SJSA1 (cell line): ENCODE measurements at places on chromosomes 4 and X. TPM values are rescaled to one million over a fixed set of nuclear protein-coding genes. Genes with fewer than 3 reads are reported as not detected.

DNA sequence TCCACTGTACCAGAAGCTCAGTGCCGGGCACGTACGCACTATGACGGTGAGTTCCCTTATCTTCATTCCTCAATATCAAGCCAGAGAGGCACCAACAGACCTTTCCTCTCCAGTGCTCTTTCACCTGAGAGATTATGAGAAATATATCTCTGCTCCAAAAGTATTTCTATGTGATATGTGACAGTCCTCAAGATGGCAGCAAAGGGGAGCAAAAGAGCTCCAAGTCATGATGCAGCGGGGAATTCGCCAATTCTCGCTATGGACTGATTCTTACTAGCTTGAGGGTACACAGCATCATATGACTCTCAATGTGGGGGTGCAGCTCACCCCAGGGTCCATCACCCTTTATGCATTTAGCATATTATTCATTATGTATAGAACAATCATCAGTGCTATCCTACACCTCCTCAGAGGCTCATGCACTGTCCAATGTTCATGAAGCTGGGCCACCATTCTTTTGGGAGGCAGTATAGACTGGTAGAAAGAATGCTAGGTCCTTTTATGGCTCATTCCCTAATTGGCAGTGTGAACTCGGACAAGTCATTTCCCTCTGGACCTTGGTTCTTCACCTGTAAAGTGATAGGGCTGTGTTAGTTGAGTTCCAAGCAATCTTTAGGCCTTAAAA is 12.8 kb upstream of the IQSEC2 start:
- no peak for DNase-seq

The SPANXD gene
- not detected in 2 replicates for total RNA-seq

DNA sequence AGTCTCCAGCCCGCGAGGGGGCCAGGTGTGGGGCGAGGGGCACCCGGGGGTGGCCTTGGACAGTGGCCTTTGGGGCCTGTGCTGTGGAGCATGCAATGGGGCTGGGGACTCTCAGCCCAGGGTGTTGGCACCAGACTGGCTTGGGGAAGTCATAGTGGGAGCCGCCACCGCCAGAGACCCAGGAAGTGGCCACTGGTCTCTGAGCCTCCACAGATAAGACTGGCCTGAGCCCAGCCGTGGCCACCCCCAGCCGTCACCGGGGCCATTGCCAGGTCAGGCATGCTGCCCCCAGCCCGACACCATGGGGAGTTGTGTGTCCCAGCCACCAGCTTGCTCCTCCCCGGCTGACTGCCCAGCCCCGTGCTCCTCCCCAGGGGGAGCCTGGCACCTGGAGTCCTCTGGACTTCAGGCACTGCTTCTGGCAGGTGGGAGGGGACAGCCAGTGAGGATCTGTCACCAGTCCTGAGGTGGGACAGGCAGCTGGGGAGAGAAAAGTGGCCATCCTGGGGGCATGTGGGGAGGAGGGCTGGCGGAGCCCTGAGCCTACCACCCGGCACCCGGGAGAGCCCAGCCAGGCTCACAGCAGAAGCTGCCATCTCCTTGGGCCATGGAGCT is 32.5 kb downstream of the TACC3 start:
- DNase-seq, result no peak

DNA sequence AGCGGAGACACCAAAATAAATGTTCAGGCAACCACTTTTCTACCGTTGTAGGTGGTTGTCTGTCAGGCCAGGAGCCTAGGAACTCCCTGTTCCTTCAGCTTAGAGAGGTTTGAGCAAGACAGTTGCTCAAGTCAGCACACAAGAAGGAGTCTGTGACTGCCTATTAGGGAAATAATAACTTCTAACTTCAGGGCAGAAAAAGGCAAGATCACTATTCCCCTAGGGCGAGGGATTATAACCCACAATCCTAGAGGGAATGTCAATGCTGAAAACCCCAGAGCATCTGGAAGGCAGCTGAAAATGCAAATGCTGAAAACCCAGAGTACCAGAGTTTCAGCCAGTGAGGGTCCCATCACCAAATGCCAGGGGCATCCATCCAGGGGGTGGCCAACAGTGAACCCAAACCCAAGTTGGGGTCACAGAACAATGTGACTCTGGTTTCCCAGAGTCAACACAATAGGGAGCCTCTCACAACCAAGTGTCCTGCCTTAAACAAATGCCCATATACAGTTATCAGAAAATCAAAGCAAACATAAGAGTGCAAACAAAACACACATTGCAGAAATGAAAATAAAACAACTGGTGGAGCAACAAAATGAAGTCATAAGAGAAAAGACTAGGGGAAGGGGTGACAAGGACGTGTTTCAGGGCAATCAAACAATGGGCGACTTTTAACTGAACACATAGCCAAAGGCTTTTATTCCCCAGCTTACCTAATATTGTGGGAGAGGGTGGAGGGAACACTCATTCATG is 27.6 kb downstream of the MORF4L2 start:
- DNase-seq, result no peak

GRCh38 chr4:31803526-31804195 is 1083.5 kb downstream of the PCDH7 start:
- DNase-seq, result no peak

GRCh38 chr4:64251781-64252180 is 157.5 kb downstream of the TECRL start:
- DNase-seq, result no peak

GRCh38 chr4:173508386-173509035 is 21.5 kb downstream of the HAND2 start:
- DNase-seq, result no peak

GRCh38 chr4:23904639-23905071 is 14.8 kb upstream of the PPARGC1A start:
- no peak for DNase-seq

- no peak for DNase-seq
These were observed 166.6 kb downstream of the LHFPL1 start for GRCh38 chrX:112513154-112513553.

DNA sequence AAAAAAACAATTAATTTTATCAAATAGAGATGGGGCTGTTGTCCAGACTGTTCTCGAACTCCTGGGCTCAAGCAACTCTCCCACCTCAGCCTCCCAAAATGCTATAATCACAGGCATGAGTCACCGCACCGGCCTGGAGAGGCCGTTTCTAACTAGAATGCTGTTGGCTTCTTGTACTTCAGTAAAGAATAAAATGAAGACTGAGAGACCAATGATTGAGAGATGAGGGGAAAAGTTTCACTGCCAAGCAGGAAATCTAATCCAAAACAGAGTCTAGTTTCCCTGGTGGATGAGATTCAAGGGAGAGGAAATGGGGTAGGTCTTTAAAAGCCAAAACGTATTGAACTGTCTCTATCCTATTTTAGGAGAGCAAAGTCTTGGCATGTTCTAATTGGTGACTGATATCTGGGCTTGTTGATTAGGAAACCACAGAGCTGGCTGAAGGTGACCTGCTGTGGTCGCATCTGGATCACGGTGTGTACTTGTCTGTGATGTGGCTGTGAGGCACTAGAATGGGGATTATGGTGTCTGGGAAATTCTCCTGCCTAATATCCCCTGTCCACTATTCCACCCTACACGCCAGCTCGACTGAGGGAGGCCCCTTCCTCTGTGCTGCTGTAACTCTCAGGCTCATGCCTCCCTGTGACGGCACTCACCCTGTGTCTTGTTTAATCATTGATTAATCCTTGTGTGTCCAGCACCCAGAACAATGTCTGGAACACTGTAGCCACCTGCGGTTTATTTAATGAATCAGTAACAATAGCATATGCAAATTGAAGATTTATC is 15.0 kb upstream of the TRIM2 start:
- no peak for DNase-seq

DNA sequence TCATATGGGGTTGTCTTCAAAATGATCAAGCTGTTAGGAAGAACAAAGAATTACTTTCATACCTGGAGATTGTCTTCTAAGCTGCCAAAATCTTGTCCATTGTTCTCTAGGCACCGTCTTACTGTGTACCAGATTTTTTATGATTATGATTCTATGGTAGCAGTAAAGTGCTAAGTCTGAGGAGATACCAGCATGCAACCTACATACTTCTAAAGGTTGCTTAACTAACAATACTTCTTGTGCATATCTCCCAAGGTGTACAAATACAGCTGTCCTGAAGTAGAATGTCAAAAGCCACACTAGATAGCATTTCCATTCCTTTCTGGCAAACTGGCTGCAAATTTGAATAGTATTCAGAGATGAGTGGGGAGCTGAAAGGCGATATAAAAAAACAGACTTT is 62.6 kb upstream of the FBXW7 start:
- DNase-seq, result no peak

The P2RY10 gene
- not detected in 2 replicates for total RNA-seq

The TRAPPC2 gene
- 14.3 and 33.7 TPM in 2 replicates for total RNA-seq

The MAGEA12 gene
- total RNA-seq, result not detected in 2 replicates

The GPR143 gene
- total RNA-seq, result not detected in 2 replicates

DNA sequence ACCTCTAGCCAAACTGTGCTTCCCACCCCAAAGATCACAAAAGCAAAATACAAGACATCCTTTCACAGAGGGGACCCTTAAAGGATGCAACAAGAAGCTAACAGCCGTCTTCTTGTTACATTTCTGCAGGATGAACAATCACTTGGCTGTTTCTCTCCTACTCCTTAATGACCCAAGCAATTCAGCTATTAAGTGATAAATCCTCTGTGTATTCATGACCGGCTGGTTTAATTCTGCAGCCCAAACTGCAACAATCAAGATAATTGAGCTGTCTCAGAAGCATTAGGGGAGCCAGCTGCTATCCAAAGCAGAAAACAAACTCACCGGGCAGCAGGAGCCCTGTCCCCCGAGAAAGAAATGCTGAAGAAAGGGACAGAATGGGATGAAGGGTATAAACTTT is 85.9 kb upstream of the ACSL4 start:
- DNase-seq, result no peak

- DNase-seq, result no peak
These were observed 16.3 kb downstream of the TAF9B start for GRCh38 chrX:78123190-78123589.

DNA sequence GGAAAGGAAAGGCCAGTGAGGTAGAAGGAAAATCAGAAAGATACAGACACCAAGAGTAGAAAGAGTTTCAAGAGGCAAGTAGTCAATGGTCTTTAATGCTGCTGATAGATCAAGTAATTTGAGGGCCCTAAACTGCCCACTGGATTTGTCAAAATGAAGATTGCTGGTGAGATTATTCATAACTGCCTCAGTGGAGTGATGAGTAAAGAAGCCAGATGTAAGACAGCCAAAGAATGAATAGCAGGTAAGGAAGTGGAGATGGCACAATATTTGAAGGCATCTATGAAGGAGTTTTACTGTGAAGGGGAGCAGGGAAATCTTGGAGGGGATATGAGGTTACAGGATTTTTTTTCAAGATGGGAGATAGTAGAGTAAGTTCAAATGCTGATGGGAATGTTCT is 39.8 kb upstream of the BRS3 start:
- no peak for DNase-seq

DNA sequence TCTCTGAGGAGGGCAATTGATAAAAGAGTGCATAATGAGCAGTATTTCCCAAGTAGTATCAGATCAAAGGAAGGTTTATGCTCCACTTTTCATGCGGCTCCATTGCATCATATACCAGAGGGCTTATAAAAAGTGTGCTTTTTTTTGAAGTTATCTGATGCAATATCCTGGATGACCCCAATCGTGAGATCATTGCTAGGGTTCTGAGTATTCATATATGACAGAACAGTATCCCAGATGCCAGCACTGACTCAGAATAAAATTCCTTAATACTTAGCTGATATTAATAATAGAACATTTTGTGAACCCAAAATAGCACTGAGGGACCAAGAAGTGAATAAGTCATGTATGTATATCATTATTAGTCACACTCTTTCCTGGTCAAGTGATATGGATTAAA is 945.5 kb upstream of the AGA start:
- DNase-seq, result no peak

- peak; percentile 4 for DNase-seq
These were observed 130.2 kb downstream of the CHRDL1 start for GRCh38 chrX:110665223-110666002.

The NUDT11 gene
- total RNA-seq, result 12.2 and 12.3 TPM in 2 replicates

The PAGE2 gene
- not detected in 2 replicates for total RNA-seq
